ENCODE measurements at places on chromosomes 3 and 15.

GRCh38 chr3:16199769-16200168 is 25.3 kb downstream of the GALNT15 start:
- DNase-seq, result no peak

- DNase-seq, result no peak
Measured at GRCh38 chr3:58296843-58297242, 9.2 kb upstream of the RPP14 start.

DNA sequence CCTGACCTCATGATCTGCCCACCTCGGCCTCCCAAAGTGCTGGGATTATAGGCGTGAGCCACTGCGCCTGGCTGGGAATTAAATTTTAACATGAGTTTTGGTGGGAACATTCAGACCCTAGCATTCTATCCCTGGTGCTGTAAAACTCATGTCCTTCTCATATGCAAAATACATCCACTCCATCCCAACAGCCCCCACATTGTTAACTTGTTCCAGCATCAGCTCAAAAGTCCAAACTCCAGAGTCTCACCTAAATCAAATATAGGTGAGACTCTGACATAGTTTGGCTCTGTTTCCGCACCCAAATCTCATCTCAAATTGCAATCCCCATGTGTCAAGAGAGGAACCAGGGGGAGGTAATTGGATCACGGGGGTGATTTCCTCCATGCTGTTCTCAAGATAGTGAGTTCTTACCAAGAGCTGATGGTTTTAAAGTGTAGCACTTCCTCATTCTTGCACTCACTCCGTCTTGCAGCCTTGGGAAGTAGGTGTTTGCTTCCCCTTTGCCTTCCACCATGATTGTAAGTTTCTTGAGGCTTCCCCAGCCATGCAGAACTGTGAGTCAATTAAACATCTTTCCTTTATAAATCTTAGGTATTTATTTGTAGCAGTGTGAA is 96.2 kb upstream of the PLCL2 start:
- no peak for DNase-seq

DNA sequence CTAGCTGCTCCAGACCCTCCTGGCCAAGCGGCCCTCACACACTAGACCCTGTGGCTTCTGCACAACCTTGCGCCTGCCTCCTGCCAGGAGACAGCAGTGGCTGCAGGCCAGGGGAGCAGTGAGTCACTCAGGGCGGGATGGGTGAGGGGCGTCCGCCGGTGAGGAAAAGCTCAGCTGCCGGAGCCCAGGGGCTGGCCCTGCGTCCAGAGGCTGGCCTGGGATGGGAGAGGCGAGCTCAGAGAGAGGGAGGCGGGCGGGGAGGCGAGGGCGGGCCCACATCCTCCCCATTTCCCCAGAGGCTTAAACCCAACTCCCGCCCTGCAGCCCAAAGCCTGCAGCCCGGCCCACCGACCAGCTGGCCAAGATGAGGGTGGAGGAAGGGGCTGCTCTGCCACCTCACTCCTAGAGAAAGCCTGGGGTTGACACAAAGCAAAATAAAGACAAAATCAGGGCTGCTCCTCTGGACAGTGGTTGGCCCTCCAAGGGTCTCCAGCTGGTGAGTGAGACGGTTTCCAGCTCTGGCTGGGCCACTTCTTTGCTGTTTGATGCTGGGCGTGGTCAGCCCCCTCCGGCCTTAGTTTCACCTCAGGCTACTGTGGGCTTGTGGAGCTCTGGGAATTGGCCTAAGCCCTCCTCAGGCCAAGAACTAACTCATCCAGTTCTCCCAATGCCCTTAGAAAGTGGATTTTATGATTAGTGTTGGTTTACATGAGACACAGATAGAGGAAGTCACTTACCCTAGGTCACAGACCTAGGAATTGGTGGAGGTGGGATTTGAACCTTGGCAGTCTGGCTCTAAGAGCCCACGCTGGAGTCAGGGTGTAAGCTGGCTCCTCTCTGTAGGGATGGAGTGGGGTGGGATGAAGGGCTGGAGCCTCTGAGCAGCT is 50.6 kb downstream of the IQSEC1 start:
- DNase-seq, result no peak

DNA sequence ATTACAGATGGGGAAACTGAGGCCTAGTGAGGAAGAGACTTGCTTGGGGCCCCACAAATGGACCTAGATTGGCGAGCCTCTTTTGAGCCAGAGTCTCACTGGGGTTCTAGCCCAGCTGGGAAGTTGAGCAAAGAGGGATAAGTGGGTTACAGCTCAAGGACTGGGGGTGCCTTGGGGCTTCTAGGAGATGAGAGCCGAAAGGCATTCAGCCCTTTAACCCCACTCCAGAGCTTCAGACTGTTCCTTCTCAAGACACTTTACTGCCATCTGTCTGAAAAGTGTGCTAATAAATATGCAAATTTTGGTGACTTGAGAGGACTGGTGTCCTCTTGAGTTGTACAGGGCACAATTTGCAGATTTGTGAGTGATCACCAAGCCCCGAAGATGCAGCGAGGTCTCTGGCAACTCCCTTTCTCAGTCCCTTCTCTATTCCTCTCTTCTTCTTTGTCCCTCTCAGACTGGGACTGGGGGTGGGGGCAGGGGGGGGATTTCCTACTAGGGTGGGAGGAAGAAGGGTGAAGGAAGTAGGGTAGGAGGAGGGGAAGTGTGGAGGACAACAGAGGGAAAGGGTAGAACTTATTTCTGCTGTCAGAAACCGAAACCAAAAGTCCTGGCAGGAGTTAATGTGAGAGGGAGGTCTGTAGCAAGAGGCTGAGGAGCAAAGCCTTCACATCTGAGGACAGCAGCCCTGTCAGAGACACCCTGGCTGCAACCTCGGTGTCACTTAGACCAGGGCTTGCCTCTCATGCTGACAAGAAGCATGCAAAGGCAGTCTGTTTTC is 16.2 kb upstream of the ANKDD1A start:
- DNase-seq, result no peak

GRCh38 chr3:78605178-78605577 is 1162.6 kb downstream of the ROBO1 start:
- DNase-seq, result no peak

DNA sequence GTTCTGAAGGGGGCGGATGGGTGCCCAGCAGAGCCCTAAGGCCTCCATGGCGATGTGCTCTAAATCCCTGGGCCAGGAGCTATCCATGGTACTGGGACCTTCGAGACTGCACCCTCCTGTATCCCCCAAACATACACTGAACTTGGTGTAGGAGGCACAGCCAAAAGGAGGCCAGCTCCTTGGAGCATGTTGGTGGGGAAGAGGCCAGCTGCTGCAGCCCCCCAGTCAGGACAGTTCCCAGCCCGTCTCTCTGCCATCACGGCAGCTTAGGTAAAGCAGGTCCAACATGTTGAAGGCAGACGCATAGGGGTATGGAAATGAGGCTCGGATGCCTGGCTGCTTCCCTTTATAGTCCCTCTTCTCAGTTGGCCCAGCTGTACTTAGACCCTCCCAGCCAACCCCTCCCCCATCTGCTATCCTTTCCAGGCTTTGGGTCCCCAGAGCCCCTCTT is 1.8 kb downstream of the CAMKV start:
- peak; percentile 14 for DNase-seq

- no peak for DNase-seq
Measured at GRCh38 chr15:69997161-69997485, 100.6 kb downstream of the TLE3 start.

GRCh38 chr15:25883463-25884259 is 20.5 kb upstream of the ATP10A start:
- no peak for DNase-seq

GRCh38 chr3:116561529-116561928 is 116.2 kb upstream of the LSAMP start:
- no peak for DNase-seq

GRCh38 chr3:38002940-38003339 is 12.4 kb downstream of the VILL start:
- DNase-seq, result no peak

- DNase-seq, result no peak
Measured at GRCh38 chr15:101479851-101480612, 9.5 kb downstream of the PCSK6 start.

DNA sequence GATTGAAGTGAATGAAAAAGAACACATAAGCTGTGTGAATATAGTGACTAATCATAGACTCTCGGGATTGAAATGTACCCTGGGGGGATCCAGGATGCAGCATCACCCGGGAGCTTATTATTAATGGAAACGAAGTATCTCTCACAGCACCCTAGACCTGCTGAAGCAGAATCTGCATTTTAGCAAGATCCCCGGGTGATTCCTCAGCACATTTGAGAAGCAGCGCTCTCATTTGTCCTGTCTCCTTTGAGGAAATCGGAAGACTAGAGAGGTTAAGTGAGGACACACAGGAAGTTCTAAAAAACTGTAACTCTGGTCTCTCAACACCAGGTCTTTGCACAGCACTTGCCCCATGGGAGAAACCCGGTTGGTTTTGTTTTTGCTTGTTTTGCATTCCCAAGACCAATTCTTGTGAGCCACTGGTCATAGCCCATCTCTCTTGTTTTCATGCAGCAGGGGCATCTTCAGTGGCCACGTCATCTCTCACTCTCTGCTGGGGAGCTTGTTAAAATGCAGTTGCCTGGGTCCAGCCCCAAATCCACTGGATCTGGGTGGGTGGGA is 30.2 kb downstream of the ZNF710 start:
- DNase-seq, result no peak

DNA sequence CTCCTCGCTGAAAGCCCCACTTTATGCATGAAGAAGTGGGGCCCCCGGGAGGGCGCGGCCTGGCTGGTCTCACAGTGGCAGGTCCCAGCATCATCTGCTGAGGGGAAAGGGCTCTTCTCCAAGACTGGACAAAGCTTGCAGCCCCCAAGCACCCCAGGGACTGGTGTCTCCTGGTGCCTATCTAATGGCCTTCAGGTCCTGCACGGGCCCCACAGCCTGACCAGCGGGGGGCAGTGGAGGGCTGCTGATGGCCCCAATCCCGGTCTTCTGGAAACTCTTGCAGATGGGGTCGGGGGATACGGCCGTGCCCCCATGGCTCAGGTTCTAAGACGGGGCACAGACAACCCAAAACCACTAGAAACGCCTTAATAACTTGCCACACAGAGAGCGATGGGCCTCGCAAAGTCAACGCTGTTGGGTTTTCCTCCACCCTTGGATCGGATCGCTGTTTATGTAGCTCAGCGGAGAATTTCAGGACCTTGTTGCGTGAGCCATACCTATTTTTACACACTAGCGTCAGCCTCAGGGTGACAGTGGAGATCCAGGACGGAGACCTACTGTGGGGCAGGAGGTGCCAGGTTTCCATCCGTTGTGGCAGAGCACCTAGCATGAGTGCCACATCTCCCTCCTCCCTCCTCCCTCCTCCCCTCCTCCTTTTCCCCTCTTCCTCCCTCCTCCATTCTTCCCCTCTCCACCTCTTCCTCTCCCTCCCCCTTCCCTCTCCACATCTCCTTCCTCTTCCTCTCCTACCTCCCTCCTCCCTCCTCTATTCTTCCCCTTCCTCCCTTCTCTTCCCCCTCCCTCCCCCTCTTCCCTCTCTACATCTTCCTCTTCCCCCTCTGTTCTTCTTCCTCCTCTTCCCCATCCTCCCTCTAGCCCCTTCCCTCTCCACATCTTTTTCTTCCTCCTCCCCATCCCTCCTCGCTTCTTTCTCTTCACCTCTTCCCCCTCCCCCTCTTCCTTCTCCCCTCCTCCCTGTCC is 79.3 kb upstream of the ALDH1L1 start:
- peak; percentile 9 for DNase-seq

DNA sequence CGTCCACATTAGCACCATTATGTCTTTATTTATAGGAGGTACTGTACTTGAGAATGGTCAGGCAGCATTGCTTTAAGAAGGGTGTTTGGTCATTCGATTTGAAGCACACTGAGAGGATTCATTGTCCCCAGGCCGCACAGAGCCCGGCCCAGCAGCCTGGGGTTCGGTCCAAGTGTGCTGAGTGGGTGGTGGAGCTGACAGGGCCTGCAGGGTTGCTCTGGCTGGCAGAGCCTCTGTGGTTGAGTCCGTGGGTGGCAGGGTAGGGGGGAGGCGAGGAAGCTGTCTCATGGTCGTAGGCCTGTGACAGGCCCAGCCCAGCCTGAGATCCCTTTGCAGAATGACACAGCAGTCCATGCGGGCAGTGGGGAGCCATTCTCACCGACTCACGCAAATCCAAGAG is 227.7 kb upstream of the TOPAZ1 start:
- no peak for DNase-seq

DNA sequence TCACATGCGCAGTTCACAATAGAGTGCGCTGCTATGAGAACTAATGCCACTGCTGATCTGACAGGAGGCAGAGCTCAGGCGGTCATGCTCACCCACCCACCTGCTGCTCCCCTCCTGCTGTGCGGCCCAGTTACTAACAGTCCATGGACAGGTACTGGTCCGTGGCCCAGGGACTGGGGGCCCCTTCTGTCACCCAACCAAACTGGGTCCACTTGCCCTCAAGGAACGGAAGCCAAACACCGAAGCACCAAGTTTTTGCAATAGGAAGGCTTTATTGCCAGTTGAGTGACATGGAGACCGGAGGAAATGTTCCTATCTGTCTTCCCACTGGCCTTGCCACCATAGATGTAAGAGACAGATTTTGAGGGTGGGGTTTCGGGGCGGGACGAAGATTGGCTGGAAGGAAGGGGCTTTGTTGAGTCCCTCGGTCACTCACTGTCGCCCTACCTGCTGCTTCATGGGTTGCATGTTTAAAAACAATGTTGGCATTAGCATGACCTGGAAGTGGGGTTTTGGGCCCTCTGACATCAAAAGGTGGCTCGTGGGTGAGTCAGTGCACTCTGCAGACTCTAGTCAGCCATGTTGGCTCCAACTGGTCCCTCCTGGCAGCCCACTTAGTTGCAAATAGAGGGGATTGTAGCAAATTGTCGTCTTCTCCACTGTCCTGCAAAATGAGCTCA is 141.0 kb downstream of the TJP1 start:
- DNase-seq, result no peak

DNA sequence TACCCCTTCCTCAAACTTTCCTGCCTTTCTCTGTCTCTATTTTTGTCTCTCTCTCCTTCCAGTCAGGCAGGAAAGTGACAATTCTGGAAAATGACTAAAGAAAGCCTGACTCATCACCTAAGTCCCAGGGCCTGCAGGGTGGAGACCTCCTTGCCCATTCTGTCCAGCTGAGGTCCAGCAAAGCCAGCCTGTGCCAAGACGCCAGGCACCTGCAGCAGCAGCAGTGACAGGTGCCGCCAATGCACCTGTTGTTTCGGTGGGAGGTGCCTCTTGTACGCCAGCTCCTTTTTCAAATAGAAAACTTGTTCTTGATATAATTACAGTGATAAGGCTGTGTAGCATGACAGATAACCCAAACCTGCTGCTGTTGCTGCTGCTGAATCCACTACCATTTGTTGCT is 501.3 kb downstream of the NTRK3 start:
- DNase-seq, result no peak

DNA sequence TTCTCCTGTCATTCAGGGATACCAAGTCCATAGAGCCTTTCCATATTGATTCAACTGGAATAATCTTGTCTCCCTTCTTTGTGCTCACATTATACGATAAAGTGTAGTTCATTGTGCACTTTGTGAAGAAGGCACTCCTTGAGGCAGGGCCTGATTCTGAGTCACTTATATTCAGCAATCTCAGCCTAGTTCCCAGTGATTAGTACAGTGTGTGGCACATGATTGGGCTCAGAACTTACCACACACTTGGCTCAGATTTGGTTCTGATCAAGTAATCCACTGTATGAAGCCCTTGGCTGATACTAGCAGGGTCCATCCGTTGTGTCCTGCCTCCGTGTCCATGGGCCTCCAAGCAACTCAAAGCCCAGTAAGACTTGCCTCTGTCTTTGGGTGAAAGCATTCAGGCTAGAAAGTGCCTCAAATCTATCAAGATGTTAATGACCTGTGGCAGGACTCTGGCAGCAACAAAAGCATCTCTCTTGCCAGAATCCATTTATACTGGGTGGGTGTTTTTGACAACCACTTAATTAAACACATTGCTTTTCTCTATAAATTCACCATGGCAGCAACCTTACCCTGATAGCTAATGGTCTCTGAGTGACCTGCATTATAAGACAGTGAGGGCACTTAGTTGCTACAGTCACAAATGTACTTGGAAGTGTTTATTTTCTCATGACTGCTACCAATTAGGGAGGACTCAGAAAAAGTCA is 51.3 kb downstream of the TPRG1 start:
- DNase-seq, result no peak

All from stimulated activated CD4-positive, alpha-beta T cell treated with anti-CD3 and anti-CD28 coated beads, Interleukin-4, amount 100 ng/mL, for 48 hours (primary cell).